NCI-H524 (cell line): ENCODE measurements at places on chromosomes 13 and 19.
A peak's percentile ranks its signal among the peaks of the same experiment; 100 is the strongest.

DNA sequence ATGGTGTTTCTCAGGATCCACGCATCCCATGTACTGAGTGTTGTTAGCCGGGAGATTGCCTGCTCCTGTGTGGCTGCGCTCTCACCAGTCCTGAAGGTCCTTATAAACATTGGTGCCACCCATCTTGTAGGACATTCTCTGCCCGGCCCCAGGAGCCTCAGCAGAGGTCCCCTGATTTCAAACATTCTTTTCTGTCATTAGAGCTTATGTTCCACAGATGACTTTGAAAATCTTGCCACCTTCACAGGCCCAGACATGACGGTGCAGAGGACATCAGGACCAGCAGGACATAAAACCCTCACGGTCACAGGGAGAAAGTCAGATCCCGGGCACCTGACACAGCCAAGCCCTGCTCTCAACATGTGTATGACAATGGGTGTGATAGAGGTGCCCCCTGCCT, 33.2 kb upstream of the PEPD start:
- no peak for DNase-seq

DNA sequence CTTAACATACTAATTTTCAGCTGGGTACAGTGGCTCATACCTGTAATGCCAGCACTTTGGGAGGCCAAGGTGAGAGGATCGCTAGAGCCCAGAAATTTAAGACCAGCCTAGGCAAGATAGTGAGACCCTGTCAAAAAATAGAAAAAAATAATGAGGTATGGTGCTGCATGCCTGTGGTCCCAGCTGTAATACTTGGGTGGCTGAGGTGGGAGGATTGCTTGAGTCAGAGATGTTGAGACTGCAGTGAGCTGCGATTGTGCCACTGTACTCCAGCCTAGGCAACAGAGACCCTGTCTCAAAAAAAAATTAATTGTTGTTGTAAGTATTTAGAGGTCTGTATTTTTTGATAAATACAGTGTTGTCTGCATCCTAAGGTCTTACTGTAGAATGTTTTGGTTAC, 66.8 kb downstream of the FNDC3A start:
- DNase-seq, result no peak

DNA sequence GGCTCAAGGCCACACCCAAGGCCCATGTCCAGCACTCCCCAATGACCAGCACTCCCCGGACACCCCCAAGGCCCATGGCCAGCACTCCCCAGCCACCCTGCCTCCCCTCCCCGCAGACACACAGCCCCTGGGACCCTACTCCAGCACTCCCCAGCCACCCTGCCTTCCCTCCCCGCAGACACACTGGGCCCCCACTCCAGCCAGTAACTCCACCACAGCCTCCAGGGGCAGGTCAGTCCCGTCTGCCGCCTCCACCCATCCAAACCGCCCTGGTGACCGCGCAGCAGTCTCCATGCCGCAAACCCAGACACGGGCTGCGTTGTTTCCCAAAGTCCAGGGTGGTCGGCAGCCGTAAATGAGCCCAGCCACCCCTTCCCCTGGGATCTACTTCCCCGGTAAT, 70.7 kb downstream of the SPACA7 start:
- no peak for DNase-seq

- no peak for DNase-seq
Observed at GRCh38 chr19:44806291-44806690, 2.6 kb upstream of the BCAM start.

GRCh38 chr19:4795400-4795799, 3.9 kb downstream of the FEM1A start:
- no peak for DNase-seq

- DNase-seq, result no peak
Observed at GRCh38 chr13:84705982-84706710, 823.9 kb upstream of the SLITRK1 start.

DNA sequence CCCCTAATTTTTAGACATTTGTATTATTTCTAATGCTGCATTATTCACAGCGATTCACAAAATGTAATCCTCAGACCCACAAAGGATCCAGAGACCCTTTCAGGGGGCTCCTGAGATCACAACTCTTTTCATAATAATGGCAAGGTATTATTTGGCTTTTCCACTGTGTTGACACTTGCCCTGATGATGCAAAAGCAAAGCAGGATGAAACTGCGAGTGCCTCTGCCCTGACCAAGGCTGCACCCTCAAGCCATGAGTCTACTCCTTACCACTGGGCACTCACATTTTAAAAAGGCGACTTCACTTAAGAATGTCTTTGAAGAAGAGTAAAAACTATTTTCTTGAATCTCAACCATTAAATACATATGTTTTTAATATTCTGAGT, 11.4 kb downstream of the ELF1 start:
- no peak for DNase-seq

DNA sequence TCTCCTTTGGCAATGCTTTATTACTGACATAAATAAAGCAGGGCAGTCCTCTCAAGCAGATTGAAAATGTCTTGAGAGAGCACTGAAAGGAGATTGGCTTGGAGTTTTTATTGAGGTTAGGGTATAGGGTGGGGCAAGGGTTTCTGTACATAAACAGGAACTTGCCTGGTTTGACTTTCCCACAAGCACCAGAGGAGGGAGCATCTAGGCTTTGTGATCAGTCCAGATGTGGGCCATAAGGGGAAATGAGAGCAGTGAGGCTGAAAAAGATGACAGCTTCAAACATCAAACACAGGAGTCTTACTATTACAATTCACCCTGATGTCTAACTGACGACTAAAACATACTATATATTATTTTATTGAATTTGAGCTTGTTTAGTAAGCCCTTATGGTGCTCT, 260.9 kb downstream of the MTUS2 start:
- DNase-seq, result no peak

DNA sequence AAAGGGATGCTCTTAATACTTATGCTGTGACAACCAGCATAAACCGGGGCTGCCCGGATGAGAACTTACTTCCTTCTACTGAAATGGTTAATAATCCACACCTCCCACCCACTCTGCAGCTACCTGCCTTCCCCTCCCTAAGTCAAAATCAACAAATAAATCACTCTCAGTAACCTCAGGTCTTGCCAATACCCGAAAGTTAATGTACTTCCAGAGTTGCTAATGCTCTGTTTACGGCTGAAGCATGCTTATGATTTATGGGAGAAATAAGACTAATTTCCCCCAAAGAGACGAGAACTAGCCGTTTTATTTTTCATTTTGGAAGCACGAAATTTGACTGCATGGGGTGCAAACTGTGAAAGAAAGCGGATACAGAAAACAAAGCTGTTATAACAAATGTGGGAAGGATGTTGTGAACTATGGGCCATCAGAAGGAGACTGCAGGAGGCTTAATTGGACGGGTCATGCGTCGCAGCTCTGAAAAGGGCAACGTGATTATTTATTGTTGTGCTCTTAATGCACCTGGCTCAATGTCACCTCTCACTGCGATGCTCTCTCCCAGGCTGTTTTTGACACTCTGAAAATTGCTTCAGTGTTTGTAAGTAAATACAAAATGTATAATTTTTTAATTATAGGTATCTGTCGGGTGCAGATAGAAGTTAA, 114.0 kb upstream of the SLC7A1 start:
- no peak for DNase-seq

GRCh38 chr13:112576191-112576590, 11.8 kb downstream of the TUBGCP3 start:
- peak; percentile 11 for DNase-seq
